AG08396 (cell line): ENCODE measurements at places on chromosomes 4 and X.
A peak's percentile ranks its signal among the peaks of the same experiment; 100 is the strongest.

DNA sequence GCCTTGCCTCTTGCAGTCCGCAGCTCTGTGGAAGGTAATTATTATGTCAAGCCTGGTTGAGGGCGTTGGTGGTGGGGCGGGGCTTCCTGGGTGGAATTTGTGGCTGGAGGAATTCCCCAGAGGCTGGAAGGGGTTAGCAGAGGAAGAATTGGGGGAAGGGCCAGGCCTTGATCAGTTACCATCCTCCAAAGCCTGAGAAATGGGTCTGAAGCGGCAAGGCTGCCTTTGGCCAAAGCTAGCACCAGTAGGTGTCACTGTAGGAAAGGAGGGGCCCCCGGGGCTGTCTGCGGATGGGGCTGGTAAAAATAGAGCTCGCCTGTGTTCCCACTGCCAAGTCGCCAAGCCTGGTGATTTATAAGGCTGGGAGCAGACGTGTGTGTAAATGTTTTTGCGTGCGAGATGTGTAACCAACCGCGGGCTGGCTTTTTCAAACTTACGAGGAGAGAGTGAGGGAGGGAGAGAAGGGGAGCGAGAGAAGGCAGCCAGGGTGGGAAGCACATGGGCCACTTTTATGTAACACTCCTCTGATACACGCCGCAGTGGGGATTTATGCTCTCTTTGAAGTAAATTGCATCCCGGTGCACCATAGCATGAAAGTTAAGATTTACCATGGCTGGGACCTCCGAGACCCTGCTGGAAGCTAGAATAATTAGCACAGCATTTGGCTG, 367.0 kb downstream of the BCOR start:
- DNase-seq = peak; percentile 82

DNA sequence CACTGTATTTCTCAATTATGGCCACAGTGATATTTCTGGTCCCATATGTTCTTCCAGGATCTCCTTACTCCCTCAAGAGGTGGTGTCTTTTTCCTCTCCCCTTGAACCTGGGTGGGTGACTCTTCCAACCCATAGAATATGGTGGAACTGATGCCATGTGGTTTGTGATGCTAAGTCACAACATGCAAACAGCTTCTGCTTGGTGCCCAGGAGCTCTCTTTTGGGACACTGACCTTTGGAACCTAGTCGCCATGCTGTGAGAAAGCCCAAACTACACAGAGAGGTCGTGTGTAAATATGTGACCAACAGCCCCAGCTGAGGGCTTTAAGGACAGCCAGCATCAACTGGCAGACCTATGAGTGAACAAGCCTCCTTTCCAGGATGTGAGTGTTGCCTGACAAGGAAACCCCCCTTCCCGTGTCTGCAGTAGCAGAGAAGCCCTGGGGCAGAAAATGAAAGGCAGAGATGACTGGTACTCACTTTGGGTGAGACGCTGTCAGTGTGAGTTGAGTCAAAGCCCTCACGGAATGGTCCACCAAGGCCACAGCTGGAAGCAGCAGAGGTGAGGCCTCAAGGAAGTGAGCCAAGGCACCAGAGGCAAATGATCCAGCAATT, 223.4 kb downstream of the BCOR start:
- no peak for DNase-seq

GRCh38 chr4:66376921-66377320, 706.6 kb upstream of the EPHA5 start:
- no peak for DNase-seq

DNA sequence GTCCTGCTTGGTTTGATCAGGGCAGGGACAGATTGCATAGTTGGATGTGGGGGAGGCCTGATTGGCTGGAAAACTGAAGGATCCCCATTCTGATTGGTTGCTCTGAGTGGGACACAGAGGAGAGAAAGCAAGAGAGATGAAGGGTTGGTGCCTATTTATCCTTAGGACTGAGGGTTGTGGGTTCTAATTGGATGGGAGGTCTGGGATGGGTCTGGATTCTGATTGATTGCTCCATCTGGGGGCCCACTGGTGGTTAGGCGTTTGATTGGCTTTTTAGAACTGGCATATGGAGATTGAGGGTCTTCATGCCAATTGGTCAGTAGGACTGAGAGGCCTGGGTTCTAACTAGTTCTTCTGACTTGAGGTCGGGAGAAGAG, 644 bp upstream of the EBP start:
- no peak for DNase-seq

GRCh38 chrX:119218198-119218597, 17.9 kb upstream of the PGRMC1 start:
- peak; percentile 64 for DNase-seq

- DNase-seq = no peak
These were observed 56.9 kb downstream of the CLCN3 start for GRCh38 chr4:169677150-169677748.

GRCh38 chr4:26173619-26174018, 147.2 kb upstream of the RBPJ start:
- DNase-seq = peak; percentile 51

DNA sequence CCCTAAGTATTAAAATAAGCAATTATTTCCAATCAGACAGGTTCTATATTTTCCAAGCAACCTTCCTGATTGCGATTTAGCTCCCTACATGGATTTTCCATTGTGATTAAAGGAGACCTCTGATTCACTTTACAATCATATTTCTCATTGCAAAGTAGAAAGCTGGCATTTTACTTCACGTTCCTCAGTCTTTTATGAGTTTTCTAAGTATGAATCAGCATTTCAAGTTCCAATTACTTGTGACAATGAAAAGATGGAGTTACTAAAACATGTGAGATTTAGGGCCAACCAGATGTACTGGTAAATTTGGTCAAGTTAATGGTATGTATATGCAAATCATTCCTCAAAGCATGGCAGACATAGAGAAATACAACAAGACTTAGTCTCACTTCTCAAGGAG, 206.2 kb downstream of the KCNIP4 start:
- DNase-seq = no peak

DNA sequence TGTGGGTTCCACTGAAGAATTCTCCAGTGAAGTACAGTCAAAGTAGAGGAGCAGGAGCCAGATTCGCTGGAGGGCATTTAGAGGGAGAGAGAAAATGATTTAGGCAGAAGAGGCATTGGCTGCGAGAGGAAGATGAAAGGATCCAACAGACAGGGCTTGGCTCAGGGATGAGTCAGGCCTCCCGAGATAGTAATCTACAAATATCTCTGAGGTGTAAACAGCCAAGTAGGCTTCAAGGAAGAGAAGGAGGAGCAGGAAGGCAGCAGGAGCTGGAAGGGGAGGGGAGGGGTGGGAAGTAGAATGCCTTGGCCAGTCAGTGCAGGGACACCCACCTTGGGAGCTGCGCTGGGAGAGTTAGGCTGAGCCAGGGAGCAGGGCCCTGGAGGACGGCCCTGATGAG, 55.5 kb downstream of the PJA1 start:
- no peak for DNase-seq

DNA sequence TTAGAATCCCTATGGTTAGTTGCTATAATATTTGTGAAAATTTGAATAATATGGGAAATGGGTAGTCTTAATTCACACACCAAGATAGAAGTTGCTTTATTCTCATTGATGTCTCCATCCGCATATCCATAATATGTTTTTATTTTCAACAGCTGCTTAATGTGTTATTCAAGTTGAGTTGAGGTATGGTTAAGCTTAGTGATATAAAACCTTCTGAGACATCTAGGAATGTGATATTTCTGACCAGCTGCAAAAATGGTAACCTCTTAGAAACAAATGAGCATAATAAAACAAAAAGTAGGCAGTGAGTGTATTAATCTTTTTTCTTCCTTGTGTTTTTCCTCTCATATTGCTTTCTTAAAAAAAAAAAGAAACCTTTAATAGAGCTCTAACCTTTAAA, 172.9 kb downstream of the TENM3 start:
- no peak for DNase-seq

GRCh38 chrX:69556060-69557011, 52.2 kb downstream of the NALF2 start:
- DNase-seq = no peak

DNA sequence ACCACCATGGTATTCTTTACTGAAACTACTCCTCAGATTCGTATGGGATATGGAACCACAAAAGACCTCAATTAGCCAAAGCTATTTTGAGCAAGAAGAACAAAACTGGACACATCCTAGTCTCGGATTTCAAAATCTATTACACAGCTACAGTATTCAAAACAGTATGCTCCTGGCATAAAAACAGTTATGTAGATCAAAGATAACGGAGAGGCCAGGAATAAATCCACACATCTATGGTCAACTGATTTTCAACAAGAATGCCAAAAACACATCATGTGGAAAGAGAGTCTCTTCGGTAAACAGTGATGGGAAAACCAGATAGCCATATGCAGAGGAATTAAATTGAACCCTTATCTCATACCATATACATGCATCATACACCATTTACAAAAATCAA, 155.3 kb downstream of the SPCS3 start:
- DNase-seq = no peak

GRCh38 chrX:119273420-119274192, 37.5 kb downstream of the PGRMC1 start:
- peak; percentile 18 for DNase-seq

DNA sequence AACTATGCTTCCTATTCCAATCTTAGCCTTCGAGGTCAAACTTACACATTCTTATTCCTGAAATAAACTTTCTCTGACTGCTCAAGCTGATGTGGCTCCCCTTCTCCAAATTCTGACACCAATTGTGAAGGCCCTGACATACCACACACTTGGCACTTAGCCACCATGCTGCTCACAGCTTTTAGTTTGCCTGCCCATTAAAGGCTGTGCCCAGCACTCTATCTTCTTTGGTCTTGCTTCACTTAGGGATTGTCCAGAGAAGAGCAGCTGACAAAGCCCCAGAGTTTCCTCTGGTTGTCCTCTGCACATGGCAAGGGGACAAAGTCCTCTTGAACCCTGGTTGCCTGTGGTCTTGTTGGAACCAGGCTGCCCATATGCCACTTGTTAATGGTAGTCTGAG, 126.1 kb downstream of the ARHGEF9 start:
- no peak for DNase-seq
